Stimulated activated CD8-positive, alpha-beta memory T cell treated with anti-CD3 and anti-CD28 coated beads, Interleukin-7, amount 100 ng/mL, for 1 hour (primary cell): ENCODE measurements at places on chromosomes 6 and 20.

DNA sequence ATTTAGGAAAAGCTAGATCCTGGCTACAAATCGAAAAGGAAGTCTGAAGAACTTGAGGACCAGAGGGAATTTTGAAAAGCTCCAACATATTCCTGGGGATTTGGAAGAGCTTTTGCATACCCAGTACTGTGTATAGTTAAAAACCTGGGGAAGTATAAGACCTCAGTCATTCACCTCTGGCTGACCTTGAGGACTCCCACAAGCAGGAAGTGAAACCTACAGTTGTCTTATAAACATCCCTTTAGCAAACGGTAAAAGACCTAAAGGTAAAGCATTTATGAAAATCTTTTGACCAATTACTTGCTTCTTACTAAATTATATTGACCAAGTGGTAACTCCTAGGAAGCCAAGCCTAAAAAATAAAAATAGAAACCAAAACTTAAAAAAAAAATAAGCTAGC is 175.0 kb downstream of the HAO1 start:
- DNase-seq, result no peak

- no peak for DNase-seq
Observed at GRCh38 chr6:170003451-170004160, 252.2 kb downstream of the ERMARD start.

- DNase-seq, result no peak
Observed at GRCh38 chr6:99711302-99711701, 104.7 kb downstream of the PRDM13 start.

DNA sequence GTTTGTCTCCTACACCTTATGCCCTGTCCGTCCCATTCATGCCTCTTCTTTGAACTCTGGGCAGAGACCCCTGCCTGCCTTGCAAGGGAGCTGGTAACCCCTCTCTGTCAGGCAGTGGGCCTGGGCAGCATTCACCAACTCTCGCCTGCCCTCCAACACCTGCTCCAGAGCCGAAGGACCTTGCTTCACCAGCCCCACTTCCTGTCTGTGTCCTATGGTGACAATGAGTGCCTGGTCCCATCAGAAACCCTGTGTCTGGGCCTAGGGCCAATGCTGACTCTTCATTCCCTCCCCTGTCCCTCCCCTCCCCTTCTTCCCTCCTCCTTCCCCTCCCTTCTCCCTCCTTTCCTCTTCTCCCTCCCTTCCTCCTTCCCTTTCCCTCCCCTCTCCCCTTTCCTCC is 22.8 kb upstream of the PCMTD2 start:
- no peak for DNase-seq

GRCh38 chr6:88377976-88378568 is 211.9 kb upstream of the CNR1 start:
- no peak for DNase-seq

GRCh38 chr6:166312832-166313231 is 4.6 kb upstream of the PRR18 start:
- no peak for DNase-seq

- no peak for DNase-seq
Observed at GRCh38 chr6:113847447-113847846, 9.7 kb upstream of the MARCKS start.

- DNase-seq, result no peak
Observed at GRCh38 chr6:54579011-54579410, 267.6 kb upstream of the FAM83B start.

DNA sequence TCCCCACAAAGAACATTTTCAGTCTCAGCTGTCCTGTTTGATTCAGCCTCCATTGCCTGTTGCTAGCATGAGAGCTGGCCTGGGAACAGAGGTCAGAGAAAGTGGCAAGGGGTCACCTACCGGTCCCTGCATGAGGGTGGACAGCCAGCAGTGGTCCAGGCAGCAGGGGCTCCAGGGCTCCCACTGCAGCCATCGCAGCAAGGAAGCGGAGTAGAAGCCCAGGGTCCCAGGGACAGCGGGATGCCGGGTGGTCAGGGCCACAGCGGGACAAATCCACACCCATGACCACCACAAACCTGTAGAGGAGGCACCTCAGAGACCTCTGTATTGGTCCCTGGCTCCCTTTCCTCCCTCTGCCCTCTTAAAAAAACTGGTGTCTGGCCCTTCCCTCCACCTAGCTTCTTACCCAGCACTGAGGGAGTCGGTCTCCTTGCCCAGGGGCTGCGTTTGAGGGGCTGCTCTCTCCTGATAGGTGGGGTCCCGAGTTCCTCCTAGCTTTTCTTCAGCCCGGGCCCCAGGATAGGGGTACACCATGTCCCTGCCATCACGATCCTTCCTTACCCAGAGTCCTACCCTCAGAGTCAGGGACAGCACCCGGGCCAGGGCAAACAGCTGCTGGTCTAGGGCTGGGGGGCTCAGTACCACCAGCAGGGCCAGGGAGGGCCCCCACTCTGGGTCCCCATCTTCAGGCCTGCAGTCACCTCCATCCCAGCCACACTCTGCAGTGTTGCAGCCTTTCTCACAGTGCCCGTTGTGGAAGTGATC is 8.4 kb upstream of the GPSM3 start:
- no peak for DNase-seq

GRCh38 chr6:67687396-67687795 is 947.7 kb upstream of the ADGRB3 start:
- DNase-seq, result no peak

GRCh38 chr6:101935732-101936131 is 542.2 kb downstream of the GRIK2 start:
- no peak for DNase-seq

DNA sequence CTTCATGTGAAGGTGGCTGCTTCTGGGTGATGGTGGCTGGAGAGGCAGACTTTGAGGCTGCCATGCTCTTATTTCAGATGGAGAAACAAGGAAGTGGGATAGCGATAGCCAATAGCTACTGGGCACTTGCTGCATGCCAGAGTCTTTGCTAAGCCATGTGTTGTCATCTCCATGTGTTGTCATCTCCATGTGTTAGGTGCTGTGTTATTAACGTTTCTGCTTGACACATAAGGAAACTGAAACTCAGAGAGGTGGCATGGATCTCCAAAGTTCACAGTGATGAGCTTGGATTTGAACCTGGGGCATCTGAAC is 16.9 kb downstream of the KIAA1755 start:
- no peak for DNase-seq

DNA sequence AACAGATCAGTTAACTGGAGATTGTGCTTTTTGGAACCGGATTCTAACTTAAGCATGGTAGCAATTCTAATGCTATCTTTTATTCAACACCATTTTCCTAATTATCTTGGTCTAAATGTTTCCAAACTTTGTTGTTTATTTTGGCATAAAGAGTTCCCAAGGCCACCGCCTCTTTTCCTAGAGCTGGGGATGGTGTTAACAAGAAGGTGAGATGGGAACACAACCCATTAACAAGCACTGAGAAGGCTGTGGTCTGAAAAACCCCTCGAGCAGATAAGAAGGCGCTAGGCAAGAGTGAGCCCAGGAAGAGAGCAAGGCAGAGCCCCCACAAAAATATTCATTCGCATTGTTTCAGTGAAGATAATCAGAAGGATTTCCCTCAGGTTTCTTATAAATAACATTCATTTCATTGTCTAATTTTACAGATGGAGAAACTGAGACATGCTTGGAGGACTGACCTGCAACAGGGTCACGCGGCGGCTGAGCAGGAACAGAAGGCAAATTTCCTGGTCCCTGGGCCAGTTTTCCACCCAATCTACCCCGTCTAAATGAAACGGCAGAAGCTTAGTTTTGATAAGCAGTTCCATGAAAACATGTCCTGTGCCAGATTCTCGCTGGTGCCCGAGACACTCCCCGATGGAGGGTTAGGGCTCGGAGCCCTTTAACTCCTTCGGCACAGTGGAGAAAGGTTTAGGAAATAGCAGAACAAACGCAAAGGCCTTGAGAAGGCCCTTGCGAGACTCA is 155.6 kb downstream of the FOXC1 start:
- no peak for DNase-seq

- no peak for DNase-seq
Observed at GRCh38 chr20:57996465-57996864, 232.0 kb downstream of the ANKRD60 start.

- no peak for DNase-seq
Observed at GRCh38 chr20:38132910-38133501, 32.1 kb downstream of the TGM2 start.

GRCh38 chr6:125596020-125596419 is 153.4 kb upstream of the HEY2 start:
- no peak for DNase-seq

GRCh38 chr6:160966493-160967229 is 24.9 kb upstream of the MAP3K4 start:
- no peak for DNase-seq

- no peak for DNase-seq
Observed at GRCh38 chr6:126919947-126920346, 198.5 kb upstream of the RSPO3 start.

- no peak for DNase-seq
Observed at GRCh38 chr6:57074383-57074782, 15.6 kb upstream of the ZNF451 start.

- no peak for DNase-seq
Observed at GRCh38 chr6:45896783-45897441, 118.7 kb downstream of the CLIC5 start.

DNA sequence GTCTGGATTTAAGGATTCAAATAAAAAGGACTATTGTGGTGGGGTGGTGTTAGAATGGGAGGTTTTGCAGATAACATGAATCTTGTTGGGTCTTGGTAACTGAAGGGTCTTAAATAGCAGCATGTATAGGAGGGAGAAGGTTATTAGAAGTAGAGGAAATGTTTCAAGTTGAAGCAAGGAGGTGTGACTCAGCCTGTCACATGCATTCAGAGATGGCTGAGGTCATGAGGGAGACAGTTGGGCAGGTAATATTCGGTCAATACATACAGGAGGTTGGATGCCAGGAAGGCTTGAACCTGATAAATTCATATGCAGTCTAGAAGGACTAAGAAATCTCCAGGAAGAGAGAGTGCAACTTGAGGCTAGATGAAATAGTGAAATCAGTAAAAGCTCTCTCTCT is 6.1 kb downstream of the KLHL31 start:
- DNase-seq, result no peak

DNA sequence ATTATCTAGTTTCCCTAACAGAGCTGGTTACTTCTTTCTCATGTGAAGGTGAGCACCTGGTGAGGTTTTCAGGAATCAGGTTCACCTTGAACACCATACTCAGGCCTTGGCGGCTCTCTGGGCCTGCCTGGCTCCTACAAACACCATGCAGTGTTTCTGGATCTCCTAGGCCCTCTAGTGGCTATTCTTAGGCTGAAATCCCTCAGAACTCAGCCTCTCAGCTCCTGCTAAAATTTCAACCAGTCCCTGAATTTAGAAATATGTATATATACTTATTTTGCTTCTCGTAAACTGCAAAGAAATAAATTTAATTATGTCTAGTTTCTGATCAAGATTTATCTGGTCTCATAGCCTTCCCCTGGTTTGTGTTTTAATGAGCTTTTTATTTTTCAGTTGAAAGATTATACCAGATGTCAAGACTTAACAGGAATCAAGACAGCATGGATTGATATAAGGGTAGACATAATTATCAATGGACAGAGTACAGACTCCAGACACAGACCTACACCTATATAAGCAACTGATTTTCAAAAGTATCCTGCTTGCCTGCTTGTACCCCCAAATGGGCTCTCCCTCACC is 55.9 kb downstream of the ANKEF1 start:
- no peak for DNase-seq

DNA sequence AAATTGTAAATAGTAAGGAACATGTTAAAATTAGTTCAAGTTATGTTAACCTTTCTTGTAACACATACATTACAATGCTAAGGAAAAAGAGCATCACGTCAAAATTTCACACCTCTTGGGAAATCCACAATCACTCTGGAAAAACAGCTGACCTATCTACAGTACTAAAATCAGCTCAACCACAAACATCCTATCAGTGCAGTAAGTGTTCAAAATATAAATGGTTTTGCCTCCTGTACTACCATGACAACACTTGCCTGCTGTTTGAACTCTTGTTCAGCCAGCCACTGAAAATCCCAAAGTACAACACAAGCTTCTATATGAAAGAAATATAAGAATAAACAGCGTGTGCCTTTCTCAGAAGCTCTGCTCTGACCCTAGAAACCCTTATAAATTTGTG is 83.5 kb upstream of the PLN start:
- DNase-seq, result no peak

- DNase-seq, result peak; percentile 47
Observed at GRCh38 chr6:16331384-16332174, 93.2 kb downstream of the GMPR start.

- no peak for DNase-seq
Observed at GRCh38 chr6:43226192-43226851, 3.0 kb downstream of the DNPH1 start.

- DNase-seq, result no peak
Observed at GRCh38 chr6:81655696-81656095, 96.8 kb downstream of the TENT5A start.

DNA sequence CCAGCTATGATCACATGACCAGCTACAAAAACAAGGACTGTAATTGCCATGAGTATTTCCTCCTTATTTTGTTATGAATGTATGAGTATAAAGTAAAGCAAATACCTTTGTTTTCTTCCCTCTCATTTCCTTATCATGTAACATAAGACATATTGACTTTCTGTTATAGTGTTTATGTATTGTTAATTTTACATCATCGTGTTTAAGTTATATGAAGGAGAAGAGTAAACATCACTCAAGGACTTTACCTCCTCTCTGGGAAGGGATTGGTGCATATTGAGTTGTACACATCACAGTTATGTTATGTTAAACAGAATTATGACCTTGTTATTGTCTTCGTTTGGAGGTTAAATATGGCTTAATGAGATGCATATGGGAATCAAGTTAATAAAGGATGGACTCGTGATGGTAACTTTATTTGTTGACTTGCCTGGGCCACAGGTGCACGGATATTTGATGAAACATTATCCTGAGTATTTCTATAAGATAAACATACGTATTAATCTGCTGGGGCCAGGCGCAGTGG is 57.3 kb upstream of the CNKSR3 start:
- DNase-seq, result no peak

- DNase-seq, result no peak
Observed at GRCh38 chr20:7171911-7172310, 404.4 kb downstream of the BMP2 start.

DNA sequence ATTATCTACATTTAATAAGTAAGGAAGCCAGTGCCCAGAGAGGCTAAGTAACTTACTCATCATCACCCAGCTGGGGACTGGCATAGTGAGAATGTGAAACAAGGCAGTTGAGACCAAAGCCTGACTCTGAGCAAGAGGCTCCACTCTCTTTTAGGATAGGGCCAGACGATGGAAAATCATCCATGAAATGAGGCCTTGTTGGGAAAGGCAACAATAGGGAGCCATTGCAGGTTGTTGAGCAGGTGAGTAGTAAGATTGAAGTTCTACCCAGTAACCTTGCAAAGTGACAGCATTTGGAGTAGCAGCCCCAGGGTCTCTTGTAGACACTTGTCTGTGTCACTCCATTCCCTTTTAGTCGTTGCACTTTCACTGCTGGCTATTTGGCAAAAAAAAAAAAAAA is 2.5 kb upstream of the CPNE5 start:
- no peak for DNase-seq

GRCh38 chr6:13405961-13406477 is 77.7 kb upstream of the TBC1D7 start:
- DNase-seq, result no peak

GRCh38 chr6:36139991-36140710 is 9.8 kb downstream of the MAPK13 start:
- DNase-seq, result no peak

GRCh38 chr20:17871886-17872285 is 96.7 kb downstream of the SNX5 start:
- no peak for DNase-seq
